ENCODE measurements at places on chromosomes 6 and 20.

- no peak for DNase-seq
These were observed 17.2 kb upstream of the MAP3K4 start for GRCh38 chr6:160974304-160974771.

DNA sequence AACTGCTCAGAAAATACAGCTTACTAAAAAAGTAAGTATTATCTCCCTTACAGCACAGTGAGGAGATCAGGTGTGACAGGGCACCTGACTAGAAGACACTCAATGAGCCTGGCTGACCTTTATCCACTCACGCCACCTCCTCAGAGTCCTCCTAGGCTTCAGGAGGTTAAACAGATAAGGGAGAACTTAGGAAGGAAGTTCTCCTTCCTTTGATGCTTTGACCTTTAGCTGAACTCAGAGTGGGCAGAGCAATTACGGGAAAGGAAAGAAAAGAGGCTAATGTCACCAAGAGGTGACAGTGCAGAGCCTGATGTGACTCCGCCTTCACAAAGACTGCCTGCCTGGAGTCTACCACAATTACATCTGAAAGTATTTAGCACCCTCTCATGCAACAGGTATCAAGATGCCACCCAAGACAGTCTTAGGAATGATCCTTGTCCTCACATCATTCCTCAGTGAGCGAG lies 36.7 kb downstream of the MAN1A1 start:
- DNase-seq, result no peak

GRCh38 chr6:11043961-11044711 lies at the start of gene ELOVL2:
ELOVL2 (minus strand) TSS chr6:11044305; CDS start chr6:11044230, 75 bp downstream.
- peak; percentile 54 for DNase-seq

GRCh38 chr20:32589256-32589655 lies 4.1 kb upstream of the NOL4L start:
- no peak for DNase-seq

GRCh38 chr20:58988565-58988882 lies 7.5 kb downstream of the NELFCD start:
- DNase-seq, result no peak

DNA sequence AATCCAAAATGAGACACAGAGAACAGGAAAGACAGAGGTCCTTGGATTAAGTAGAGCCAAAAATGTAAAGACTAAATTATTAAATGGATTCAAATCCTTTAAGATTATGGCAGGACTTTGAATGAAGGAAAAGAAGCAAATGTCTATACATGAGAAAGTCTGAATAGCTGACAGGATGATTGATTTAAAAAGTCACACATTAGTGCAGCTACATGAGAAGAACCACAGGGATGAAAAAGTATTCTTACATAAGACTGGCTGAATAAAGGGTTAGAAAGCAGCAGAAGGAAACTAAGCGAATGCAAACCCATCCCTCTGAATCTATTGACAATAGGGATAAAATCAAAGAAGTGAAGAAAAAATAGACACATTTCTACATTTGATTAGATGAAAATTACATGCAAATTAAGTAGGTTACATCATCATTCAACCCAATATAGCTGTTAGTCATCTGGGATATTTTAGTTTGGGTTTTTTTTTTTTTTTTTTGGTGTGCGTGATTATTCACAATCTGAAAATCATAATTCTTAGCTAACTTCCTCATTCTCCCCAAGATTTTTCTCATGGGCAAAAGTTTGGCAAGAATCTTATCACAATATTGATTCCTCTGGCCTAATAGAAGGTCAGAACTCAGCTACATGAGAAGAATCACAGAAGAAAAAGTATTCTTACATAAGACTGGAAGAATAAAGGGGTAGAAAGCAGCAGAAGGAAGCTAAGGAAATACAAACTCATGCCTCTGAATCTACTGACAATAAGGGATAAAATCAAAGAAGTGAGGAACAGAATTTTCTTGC lies 845.4 kb downstream of the HACE1 start:
- no peak for DNase-seq

DNA sequence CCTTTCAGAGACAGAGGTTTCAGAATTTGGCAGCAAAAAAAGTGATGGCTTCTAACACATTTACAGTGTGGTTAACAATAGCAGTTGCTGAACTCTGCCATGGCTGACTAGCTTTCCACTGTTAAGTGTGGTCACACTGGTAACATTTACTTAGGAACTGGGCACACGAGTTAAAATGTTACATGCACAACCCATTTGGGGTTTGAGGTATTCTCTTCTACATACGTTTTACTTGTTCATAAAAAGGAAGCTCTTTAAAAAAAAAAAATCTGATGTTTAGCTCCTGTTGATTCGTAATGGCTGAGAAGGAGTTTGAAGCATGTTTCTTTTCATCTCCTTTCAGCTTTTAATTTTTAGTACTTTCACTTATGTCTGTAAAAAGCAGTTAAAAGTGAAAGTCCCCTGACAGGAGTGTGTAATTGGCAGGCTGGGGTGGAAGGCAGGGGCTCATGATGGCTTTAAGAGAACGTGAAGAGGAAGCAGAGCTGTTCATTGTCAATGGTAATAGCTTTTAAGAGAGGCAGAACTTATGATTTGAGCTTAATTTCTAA lies 245.9 kb downstream of the FARS2 start:
- no peak for DNase-seq

- DNase-seq, result no peak
These were observed 278.3 kb upstream of the SGK1 start for GRCh38 chr6:134596191-134596590.

DNA sequence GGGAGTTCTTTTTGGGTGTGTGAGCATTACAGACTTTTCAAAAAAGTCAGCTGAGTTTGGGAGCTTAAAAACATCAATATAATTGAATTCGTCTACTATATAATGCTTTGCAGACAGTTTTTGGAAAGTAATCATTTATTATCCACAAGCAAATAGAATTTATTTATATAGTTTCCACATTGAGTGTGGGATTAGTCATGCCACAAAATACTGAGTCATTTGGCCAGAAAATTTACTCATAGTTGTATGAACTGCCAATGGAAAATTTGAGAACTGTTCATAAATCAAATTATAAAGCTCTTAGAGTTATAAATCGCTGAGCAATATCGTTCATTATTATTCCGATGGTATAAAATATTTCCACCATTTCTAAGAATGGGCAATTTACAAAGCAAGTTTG lies 5.0 kb downstream of the BEND6 start:
- DNase-seq, result no peak

DNA sequence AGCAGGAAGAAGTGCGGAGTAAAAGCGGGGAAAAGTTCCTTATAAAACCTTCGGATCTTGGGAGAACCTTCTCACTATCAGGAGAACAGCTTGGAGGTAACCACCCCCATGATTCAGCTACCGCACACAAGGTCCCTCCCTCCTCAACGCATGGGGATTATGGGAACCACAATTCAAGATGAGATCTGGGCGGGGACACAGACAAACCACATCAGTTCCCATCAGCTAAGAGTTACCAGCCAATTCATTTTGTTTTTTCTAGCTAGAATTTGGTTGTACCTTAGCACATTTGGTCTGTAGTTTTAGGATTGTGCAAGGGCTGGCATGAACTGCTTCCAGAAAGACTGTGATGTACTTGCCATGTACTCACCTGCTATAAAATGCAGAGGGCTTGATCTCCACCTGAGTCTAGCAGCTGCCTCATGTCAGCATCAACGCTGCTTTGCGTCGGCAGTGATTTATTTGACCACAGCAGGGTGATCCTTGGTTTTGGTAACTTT lies 94.7 kb upstream of the SLC2A12 start:
- no peak for DNase-seq

DNA sequence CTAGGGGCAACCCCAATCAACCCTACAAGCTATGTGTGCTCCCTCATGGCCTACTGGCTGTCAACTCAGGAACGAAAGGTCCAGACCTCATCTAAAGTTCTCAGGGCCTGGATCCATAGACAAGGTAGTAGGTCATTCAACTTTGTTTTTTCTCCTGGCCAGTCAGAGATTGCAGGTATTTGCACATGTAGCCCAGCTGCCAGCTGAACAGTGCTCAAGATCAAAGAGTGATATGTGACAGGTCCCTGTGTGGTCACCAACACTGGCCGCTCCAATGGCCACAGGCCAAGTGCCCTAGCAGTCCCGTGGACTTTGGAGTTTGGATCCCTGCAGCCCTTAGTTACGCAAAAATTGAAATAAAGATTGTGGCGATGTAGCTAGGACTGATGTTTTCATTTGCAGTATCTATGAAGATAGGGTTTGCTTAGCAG lies 60.6 kb upstream of the ATXN1 start:
- no peak for DNase-seq

DNA sequence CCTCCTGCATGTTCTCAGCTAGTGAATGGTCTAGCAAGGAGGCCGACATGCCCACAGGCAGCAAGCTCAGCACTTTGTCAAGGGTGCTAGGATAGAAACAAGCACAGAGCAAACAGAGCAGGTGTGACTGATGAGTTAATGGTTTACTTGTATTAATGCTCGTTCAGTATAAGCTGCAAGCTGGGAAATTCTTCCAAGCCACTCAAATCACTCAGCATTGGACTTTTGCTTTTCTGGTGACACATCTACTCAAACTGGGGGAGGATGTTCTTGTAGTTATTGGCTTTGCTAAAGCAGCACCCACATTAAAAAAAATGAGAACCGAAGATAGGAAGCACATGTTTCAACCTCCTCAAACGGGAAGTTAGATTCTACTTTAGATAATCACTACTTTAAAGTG lies 43.1 kb upstream of the NEDD9 start:
- no peak for DNase-seq

DNA sequence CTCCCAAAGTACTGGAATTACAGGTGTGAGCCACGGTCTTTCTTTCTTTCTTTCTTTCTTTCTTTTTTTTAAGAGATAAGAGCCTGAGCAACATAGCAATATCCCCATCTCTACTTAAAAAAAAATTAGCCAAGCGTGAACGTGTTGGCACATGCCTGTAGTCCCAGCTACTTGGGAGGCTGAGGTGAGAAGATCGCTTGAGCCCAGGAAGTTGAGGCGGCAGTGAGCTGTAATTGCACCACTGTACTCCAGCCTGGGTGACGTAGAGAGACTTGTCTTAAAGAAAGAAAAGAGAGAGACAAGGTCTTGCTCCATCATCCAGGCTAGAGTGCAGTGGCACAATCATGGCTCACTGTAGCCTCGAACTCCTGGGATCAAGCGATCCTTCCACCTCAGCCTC lies 162.0 kb upstream of the MLN start:
- no peak for DNase-seq

Data from NCI-H526 treated with DMSO at 0.1 percent for 48 hours (cell line).